ENCODE measurements at places on chromosomes 4 and X.

GRCh38 chr4:150588316-150588715 lies 6.4 kb downstream of the MAB21L2 start:
- DNase-seq: no peak

- DNase-seq: no peak
Measured at GRCh38 chr4:20847124-20847747, 147.0 kb downstream of the PACRGL start.

DNA sequence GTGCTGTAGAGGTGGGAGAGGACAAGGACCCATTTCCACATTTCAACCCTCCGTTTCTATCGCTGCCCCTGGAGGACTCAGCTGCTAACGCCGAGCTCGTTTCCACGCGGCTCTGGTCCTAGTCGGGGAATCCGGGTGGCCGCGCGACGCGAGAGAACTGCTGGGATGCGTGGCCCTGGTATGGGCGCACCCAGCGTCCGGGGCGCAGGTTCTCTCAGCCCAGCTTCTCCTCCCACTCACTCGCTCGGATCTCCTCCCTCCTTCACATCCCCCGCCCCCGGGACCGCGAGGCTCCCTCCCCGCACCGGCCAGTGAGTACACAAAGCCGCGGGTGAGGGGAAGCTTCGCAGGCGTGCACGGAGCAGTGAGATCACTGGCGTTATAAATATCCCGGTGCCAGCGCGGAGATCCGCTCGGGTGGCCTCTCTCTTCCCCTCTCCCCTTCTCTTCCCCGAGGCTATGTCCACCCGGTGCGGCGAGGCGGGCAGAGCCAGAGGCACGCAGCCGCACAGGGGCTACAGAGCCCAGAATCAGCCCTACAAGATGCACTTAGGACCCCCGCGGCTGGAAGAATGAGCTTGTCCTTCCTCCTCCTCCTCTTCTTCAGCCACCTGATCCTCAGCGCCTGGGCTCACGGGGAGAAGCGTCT lies at the start of gene FGF5:
FGF5 (plus strand) TSS at position 412 of the 649 bp plus-strand sequence; CDS start at position 573, 161 bp downstream.
- DNase-seq: peak; percentile 26

- no peak for DNase-seq
Measured at GRCh38 chrX:153764786-153765137, 713 bp downstream of the PLXNB3 start.

GRCh38 chrX:39886282-39886681 lies 211.5 kb downstream of the BCOR start:
- no peak for DNase-seq

GRCh38 chr4:105472871-105473323 lies 965 bp downstream of the PPA2 start:
- no peak for DNase-seq

DNA sequence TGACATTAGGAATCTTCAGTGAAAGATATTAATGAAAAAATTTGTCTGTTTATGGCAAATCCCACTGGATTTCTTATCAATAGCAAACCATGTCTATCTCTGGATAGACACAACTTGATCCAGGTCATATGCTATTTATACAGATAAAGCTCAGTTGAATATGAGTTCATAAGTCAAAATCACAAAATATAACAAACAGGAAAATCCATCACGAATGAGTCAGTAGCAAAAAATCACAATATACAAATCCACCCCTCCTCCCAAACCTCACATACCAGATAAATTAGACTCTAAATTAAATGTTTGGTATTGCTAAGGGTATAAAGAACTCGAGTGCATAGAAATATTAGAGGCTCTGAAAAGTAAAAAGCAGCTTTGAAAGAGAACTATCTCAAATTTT lies 420.5 kb downstream of the TLL1 start:
- DNase-seq: no peak

GRCh38 chr4:83364312-83364711 lies 29.7 kb upstream of the HPSE start:
- no peak for DNase-seq

DNA sequence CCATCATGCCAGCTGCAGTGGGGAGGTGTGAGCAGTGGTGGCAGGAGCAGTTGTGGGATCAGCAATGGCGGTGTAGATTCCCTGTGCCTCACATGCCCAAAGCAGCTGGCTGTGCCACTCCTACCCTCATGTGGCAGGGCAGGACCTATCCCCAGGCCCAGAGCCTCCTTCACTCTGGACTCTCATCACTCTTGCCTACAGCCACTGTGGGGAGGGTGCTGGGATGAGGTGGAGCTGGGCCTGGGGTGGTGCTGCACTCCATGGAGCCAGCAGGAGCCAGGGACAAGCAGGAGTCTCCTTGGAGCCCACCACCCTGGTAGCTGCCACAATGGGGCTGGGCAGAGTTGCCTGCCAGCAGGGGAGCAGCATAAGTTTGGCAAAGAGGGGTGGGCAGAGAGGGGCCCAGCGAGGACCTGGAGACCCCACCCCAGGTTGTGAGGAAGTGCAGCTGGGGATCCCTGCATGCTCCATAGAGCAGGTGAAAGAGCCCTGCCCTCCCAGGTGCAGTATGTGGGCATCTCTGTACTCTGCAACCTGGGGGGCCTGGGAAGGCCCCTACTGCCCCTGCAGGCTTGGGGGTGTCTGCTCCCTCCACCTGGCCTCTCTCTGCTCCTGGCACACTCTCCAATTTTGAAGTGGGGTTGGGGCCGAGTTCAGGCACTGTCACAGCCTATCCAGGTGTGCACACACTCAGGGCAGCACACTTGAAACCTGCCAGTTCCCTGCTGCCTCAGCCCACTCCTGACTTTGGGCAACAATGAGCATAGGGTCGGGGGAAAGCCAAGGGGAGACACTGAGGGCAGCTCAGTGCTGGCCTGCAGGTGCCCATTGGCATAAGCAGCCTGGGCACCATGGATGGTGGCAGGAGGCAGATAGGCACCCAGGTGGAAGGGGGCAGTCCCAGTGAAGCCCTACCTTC lies 74.0 kb upstream of the INTU start:
- no peak for DNase-seq

DNA sequence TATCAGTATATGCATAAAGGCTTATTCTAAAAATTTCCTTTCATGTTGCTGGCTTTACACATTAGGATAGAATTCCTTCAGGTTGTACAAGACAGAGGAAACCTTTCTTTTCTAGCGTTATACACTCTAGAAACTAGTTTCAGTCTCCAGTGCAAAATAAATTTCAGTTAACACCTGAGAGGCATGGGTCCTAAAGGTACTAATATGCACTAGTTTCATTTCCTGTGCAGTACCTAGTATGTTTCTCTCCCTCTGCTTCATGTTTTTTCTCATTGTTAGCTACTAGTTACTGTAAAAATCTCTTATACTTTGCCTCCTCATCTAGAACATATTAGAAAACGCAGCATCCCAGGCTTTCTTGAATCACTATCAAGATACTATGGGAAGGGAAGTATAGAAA lies 54.0 kb downstream of the SNX25 start:
- no peak for DNase-seq

DNA sequence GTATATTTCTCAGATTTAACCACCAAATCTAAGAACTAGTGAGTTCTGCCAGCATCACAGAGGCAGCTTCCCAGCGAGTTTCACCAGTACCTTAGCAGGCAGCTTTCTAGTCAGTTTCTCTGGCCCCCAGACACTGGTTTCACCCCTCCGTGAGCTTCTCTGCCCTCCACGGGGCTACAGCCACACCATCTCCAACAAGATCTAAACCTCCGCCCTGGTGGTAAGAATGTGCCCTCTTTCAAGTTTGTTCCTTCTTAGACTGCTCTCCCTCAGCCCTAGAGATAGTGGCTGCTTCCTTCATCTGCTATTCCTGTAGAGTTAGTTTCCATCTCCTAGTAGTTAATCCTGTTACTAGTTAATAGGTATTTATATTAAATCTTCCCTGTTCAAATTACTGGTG lies 60.5 kb upstream of the TAB3 start:
- DNase-seq: no peak

DNA sequence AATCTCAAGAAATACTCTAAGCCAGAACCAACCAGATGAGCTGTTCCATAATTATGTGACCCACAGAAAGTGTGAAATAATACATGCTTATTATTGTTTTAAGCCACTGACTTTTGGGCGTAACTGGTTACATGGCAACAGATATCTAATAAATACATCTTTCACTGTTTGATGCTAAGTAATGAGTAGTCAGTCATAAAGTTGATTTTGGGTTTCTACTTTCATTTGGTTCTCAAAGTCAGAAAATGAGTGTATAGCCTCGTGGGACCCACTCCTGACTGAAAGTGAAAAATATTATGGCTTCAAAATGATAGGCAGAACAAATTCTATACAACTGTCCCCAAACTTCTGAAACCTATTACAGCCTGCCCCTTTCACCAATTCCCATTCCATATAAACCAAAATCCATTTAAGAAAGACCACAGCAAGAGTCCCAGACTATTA lies 88.0 kb upstream of the CBR4 start:
- DNase-seq: no peak

- no peak for DNase-seq
Measured at GRCh38 chrX:17633546-17633945, 103.7 kb upstream of the SCML1 start.

DNA sequence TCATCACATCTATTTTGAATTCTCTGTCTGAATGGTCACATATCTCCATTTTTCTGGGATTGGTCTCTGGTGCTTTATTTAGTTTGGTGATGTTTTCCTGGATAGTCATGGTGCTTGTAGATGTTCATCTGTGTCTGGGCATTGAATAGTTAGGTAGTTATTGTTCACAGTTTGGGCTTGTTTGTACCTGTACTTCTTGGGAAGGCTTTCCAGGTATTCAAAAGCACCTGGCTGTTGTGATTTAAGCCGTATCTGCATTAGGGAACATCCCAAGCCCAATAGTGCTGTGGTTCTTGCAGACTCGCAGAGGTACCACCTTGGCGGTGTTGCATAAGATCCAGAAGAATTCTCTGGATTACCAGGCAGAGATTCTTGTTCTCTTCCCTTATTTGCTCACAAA lies 44.6 kb downstream of the COL4A5 start:
- no peak for DNase-seq

DNA sequence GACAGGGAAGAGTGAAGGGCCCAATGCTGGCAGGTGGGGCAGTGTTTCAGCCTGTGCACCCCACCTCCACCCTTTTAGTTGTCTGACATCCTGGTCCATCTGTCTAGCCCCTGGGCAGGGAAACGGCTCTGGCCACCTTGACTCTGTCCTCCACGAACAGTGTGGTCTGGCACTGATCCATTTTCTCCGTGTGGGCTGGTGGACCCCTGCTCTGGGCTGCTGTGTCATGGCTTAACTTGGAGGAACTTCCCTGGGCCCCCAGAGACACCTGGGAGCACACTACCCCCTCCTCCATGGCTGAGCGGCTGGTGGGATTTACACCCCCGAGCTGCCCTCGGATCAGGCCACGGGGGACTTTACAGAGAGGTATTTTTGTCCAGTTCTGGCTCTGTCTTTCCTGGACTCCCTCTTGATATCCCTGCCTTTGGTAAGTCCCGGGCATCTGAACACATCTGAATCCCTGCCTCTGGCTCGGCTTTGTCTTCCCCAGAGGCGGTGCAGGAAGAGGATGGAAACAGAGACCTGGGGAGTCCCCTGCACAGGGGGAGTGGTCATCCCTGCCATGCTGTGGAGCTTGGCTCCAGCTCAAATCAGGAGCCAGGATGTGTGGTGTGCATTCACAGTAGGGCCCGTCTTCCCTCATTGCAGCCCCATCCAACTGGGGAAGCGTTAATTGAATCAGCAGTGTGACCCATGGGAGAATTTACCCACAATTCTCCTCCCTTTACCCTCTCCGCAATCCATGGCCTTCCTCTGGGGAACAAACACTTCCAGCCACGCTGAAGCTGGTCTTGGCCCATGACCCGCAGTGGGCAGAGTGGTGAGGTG lies 6.3 kb upstream of the NKX1-1 start:
- DNase-seq: no peak

- no peak for DNase-seq
Measured at GRCh38 chrX:75582511-75582910, 59.7 kb upstream of the ZDHHC15 start.

- no peak for DNase-seq
Measured at GRCh38 chrX:153873282-153874084, 12.5 kb downstream of the L1CAM start.

GRCh38 chr4:152109531-152110509 lies 349.0 kb upstream of the GATB start:
- DNase-seq: no peak

DNA sequence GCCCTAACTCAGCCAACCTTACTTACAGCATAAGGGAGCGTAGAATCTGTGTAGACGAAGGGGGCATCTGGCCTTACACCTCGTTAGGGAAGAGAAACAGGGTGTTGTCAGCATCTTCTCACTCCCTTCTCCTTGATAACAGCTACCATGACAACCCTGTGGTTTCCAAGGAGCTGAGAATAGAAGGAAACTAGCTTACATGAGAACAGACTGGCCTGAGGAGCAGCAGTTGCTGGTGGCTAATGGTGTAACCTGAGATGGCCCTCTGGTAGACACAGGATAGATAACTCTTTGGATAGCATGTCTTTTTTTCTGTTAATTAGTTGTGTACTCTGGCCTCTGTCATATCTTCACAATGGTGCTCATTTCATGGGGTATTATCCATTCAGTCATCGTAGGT lies 14.6 kb downstream of the PLP1 start:
- no peak for DNase-seq

DNA sequence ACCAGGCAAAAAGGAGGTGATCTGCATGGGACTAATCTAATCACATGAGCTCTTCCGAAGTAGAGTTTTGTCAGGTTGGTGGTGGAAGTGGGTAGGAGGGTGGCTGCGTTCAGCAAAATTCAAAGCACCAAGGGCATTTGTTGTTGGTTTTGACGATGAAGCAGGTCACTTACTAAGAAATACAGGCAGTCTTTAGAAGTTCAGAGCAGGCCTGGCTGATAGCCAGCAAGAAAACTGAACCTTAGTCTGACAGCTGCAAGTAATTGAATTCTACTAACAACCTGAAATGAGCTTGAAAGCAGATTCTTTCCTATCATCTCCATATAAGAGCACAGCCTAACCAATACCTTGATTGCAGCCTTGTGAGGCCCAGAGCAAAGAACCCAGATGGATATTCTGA lies 505.8 kb downstream of the KLHL13 start:
- no peak for DNase-seq

DNA sequence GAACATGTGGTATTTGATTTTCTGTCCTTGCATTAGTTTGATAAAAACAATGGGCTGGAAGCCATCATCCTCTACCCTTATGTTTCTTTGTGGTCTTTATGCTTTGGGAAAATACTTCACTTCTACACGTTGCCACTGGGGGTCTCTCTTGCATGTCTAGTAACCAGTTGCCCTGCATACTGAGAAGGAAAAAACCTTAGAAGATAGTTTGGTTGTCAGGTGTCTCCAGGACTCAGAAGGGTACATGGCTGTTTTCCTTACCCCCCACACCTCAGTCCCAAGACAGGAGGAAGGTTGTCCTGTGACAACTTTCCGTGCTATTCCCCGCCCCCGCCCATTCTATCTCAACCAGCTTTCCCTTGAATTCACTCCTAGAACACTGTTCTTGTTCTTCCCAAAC lies 62.1 kb upstream of the LANCL3 start:
- no peak for DNase-seq

GRCh38 chr4:32790803-32791202 lies 2070.6 kb downstream of the PCDH7 start:
- DNase-seq: no peak

DNA sequence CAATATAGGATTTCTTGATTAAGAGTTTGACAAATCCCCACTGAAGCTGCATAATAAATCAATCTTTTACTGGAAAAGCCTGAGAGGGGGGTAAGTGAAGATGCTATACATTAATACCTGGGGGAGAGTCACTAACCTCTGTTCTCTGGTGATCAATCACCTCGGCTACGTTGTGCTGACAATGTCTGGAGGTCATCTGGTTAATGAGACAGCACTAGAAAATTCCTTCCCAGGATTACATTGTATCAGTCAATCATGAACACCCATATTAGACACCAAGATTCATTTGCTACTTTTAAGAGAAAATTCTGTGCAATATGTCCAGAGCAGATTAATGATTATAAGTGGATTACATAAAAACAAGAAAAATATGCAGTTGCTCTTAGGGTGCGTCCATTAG lies 408.3 kb downstream of the PDHA2 start:
- DNase-seq: no peak

All from SW 1271 (cell line).